Astrocyte (in vitro differentiated cells and primary cell): ENCODE measurements at places on chromosomes 4 and X.

GRCh38 chrX:110167952-110168451 is 149.9 kb downstream of the AMMECR1 start:
- peak; percentile 35 for DNase-seq

- DNase-seq = no peak
Observed at GRCh38 chr4:98289375-98289774, 28.2 kb downstream of the RAP1GDS1 start.

DNA sequence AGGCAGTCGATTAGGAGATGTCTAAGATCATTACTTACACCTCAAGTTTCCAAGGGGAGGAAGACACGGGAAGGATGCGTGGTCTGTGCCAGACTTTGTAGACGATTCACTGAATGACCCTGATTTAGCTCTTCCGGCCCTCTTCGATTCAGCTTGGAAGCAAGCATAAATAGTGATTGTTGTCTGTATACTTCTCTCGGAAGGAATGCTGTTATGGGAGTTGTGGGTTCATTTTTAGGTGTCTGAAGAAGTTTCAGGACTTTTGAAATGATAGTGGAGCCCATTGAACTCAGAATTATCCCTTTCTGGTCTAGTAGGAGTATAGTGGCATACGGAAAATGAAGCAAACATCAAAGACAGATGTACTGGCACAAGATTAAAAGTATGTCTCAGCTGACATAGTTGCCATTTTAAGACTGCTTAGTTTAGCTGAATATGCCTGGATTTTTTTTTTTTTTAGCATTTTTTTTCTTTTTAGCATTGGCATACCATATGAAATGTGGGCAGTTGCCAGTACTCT is 1.0 kb upstream of the ANKRD17 start:
- DNase-seq = peak; percentile 40

DNA sequence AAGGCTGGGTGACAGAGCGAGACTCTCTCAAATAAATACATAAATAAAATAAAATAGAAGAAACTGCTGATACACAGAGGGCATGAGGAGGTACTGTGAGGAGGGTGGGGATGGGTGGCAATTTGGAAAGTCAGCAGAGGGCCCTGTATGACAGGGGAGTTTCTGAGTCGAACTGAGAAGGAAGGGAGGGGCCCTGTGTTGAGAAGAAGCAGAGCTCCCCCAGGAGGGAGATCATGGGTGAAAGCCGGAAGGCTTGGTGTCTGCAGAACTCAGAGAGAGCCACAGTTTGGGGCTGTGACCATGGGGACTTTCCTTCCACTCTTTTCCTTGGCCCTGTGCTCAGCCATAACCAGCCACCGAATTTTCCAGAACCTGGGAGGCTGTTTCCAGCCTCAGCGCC is 24.8 kb upstream of the AFAP1 start:
- DNase-seq = no peak

DNA sequence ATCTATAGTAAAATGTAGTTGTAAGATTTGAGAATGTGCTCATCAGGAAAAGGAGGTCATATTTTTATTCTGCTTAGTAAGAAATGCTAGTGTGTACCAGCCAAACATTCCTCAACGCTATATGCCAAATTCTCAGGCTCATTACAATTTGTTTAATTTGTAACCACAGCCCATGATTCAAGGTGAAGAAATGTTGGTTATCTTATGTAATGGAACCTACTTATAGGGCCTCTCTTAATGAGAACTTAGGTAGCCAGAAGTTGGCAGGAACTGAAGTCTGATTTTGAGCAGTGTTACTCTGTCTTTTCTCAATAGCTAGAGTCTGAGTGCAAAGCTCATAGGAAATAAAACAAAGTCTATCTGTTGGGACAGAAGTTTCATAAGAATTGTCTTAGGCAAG is 595.0 kb downstream of the GLUD2 start:
- DNase-seq = peak; percentile 76

- DNase-seq = no peak
Observed at GRCh38 chrX:50198348-50198747, 2.5 kb downstream of the AKAP4 start.

GRCh38 chr4:38181286-38181685 is 221.1 kb downstream of the PTTG2 start:
- DNase-seq = no peak

GRCh38 chrX:112614640-112615039 is 65.1 kb downstream of the LHFPL1 start:
- DNase-seq = peak; percentile 30

DNA sequence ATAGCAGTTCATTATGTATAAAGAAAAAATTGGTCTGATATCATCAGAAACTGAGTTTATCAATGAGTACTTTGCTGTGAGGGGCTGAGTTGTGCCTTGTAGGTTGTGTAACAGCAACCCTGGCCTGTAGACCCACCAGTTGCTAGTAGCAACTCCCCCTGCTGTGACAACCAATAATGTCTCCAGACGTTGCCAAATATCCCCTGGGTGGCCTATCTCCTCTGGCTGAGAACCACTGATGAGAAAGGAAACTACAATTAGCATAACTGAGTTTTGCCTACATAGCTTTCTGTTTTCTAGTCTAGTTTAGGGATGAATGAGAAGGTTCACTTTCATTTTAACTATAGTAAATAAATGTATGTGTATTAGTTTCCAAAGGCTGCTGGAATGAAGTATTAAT is 234.1 kb downstream of the CPE start:
- no peak for DNase-seq

DNA sequence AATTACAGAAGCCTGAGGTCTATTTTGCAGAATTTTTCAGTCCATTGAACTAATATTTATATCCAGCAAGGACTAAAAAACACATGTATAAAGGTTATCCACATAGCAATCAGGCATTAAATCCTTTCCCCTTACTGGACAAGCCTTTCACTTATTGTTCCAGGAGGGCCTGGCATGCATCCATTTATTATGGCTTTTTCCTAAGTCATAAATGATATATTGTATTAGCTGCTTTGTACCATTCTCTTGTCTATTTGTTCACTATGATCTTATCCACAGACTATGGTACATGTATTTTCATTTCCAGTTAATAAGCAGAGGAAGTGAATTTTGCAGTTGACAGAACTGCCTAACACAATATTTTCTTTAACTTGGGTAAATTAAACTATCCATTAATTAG is 105.4 kb upstream of the ANK2 start:
- DNase-seq = no peak

- peak; percentile 89 for DNase-seq
Observed at GRCh38 chr4:144754562-144755410, 108.8 kb downstream of the HHIP start.

- no peak for DNase-seq
Observed at GRCh38 chr4:101198682-101199339, 148.5 kb downstream of the PPP3CA start.

GRCh38 chr4:186981161-186981560 is 257.5 kb upstream of the FAT1 start:
- DNase-seq = peak; percentile 6

DNA sequence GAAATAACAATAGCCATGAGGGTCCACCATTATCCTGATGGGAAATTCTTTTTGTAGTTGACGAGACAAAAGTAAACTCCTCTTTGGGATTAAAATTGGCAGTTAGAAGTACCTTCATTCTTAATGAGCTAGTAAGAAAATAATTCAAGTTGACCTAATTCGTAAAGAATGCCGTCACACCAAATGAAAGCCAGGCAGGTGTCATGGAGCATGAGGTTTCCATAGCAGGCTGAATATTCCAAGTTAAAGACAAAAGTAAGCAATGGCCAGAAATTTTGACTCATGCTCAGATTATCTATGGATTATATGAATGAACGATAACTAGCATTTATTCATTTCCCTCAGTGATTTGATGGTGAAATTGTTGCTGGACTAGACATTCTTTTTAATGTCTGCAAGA is 192.2 kb upstream of the FAT1 start:
- peak; percentile 82 for DNase-seq

- DNase-seq = no peak
Observed at GRCh38 chrX:66163447-66163846, 600 bp upstream of the HEPH start.

DNA sequence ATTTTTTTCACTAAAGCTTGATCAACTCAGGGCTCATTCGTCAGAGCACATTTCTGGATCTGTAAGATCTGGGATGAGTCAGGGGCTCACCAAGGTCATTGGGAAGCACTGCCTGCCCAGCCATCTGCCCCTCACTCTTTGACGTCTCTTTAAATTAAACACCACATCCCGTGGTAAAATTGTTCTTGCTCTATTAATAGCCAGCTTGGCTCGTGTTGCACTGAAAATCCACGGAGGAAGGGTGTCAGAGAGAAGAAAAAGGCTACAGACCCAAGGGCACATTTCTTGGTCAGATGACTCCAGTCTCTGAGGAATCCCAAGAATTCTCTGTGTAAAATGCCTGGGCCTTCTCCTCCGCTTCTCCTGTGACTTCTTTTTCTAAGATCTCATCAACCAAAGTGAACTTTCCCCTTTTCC is 45.7 kb upstream of the GATB start:
- DNase-seq = peak; percentile 84

DNA sequence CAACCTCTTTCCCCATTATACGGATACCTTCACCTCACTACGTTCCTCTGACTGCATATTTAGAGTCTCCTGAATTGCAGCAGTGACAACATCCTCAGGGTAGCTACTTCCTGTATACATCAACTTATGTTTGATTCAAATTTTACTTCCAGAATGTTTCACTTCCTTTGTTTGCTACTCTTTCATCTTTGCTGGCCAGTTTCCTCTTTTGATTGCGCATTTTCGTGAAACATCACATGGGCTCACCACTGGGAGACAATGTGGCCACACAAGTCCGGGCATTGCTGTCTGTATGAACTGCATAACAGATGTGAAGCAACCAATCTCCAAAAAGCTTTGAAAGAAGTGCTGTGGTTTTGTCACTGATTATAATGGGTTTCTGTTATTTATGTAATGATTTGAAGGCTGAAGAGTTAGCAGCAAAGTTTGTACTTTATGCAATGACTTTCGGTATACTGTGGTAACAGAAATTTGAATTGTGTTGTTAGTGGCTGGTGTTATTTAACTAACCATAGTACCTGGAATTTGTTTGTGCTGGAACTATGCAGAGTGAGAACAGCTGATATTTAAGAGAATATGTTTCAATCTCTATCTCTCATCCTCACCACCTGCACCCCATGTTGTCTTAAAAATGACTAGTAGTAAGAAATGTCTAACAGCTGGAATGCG is 7.4 kb downstream of the SNCA start:
- DNase-seq = peak; percentile 30

GRCh38 chr4:94877973-94878372 is 120.2 kb downstream of the BMPR1B start:
- peak; percentile 31 for DNase-seq

- peak; percentile 30 for DNase-seq
Observed at GRCh38 chrX:136209016-136209738, 42.0 kb downstream of the MAP7D3 start.

DNA sequence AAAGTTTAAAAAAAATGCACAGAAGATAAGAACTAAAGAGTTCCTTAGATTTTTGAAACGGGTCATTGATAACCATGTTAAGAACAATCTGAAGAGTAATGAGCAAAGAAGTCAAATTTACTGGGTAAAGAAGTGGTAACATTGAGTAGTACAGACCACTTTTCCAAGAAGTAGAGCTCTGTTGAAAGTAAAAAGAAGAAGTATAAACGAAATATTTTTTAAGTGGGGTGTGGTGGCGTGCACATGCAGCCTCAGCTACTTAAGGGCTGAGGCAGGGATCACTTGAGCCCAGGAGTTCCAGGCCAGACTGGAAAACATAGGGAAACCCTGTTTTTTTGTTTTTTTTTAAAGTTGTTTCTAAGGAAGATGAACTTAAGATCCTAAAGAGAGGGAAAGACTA is 68.5 kb downstream of the UBA6 start:
- no peak for DNase-seq

DNA sequence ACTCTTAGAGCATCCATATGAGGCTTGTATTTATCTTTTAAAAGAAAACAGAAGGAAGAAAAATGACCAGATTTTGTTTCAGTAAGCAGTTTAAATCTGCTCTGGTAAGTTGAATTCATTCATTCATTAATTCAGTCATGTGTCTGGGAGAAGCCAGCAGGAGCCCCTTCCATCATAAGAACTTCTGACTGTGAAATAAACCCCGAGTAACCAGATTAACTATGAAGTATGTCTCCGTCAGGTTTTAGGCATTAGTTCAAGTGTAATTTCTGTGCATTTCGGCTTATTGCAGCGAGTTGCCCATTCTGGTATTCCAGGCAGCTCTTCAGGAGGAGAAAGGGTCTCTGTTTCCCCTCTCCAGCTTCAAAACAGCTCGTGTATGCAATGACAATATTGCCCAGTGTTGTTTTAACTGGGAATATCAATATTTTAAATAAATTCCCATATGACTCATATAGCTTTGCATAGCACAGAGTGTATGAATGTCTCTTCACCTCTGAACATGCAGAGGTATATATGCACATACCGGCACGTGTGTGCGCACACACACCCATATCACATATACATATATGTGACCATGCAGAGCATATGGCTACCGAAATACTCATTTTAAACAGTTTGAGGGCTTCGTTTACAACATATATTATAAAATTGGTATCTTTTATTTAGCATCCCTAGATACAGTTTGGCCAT is 255.3 kb downstream of the BCOR start:
- DNase-seq = no peak

- DNase-seq = no peak
Observed at GRCh38 chr4:187995322-187996207, at the start of gene ZFP42. Gene ZFP42 (plus strand): TSS chr4:187995771. CDS start chr4:188002808, 7,037 bp downstream.

DNA sequence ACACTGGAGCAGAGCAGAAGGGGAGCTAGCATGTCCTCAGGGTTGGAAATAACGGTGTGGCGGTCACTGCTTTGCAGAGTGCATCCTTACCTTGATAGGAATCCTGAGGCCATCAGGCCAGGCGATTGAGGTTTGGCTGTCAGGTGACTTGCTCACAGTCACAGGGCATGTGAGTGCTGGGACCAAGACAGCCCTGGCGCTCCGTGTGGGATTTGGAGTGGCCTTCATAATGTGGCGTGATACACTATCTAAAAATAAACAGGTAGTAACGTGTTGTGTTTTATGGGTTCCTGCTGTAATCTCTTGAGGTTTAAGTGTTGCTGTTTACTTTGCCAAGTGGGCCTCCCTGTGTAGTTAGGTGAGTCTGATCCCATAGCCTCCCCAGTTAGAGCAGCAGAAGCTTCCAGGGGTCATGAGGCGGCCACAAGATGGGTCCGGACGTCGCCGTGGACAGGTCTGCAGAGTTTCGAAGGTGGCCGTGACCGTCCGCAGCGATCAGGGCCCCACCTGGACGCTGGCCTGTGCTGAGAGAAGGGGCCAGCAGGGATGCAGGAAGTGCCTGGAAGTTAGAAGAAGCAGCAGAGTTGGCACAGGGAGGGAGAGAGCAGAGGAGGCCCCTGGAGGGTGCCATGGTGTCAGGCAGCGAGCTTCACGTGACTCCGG is 27.7 kb downstream of the RGS12 start:
- no peak for DNase-seq

DNA sequence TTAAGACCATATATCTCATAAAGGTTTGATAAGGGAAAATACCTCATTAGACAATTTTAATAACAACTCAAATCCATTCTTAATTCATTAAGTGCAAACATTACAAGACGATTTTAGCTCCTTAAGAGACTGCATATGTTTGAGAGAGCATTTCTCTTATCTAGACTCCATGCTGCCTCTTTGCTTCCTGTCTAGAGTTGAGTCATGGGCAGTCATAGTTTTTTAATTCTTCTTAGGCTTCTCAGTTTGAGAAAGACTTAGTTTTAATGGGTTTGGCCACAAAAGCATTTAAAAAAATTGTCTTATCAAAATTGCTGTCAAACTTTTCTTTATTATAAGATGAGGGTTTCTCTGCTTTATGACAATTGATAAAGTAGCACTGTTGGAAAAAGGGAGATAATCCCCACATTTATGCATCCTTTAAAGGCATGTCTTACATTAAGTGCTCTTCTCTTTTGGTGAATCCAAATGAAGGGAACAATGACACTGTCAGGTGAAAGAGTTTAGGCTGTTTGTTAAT is 713.4 kb downstream of the PCDH18 start:
- DNase-seq = peak; percentile 18

GRCh38 chr4:5821665-5822358 is 71.1 kb downstream of the CRMP1 start:
- DNase-seq = no peak
